ENCODE measurements at places on chromosomes 4 and X. TPM values are rescaled to one million over a fixed set of nuclear protein-coding genes. Genes with fewer than 3 reads are reported as not detected.

Gene FMR1NB
- not detected for total RNA-seq

Gene ANAPC4
- total RNA-seq = 14.7 TPM

Gene TMEM271
- not detected for total RNA-seq

Gene MAGEA10
- total RNA-seq = not detected

Gene STK32B
- total RNA-seq = 0.59 TPM
